ENCODE measurements at places on chromosomes 16 and 17.

DNA sequence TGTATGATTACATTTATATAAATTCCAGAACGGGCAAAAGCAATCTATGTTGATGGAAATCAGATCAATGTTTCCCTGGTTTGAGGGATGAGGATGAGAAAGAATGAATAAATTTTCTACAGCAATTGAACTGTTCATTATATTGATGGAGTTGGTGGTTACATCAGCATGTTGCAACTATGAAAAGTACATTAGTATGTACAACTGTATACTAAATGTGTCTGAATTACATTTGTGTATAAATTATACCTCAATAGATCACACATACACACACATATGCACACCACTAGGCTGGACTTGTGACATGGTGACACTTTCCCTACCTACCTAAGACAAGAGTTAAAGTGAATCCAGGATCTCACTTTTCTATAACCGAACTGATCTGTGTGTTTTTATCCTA is 608.0 kb downstream of the CDH11 start:
- no peak for DNase-seq

DNA sequence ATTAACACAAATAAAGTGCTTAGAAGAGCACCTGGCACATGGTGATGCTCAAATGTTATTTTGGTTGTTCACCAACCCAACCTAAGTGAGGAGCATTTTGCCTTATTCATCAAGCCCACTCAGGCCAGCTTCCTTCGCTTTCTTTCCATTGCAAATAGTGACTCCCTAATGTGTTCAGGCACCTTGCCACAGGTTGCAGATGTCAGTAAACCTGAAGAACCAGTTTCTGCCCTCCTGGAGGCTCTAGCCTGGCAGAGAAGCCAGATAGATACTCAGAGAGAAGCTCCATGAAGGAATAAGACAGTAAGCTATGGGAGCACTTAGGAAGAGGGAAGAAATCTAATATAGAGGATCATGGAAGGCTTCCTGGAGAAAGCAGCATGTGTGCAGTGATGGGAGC is 23.9 kb downstream of the GPR139 start:
- no peak for DNase-seq

- DNase-seq = no peak
These were observed 97.8 kb downstream of the TMEM100 start for GRCh38 chr17:55624772-55625433.

GRCh38 chr17:48589831-48590606 is at the start of gene HOXB3:
Gene HOXB3, minus strand, starts transcription at chr17:48590241. Its CDS starts 37,767 bp downstream, at chr17:48552474.
- DNase-seq = no peak

GRCh38 chr17:76421044-76421407 is 31.9 kb downstream of the UBE2O start:
- no peak for DNase-seq

Data from activated T-helper 1 cell treated with Interleukin-2 at 50 U/mL for 16 hours (primary cell).